ENCODE measurements at places on chromosomes 6 and 20.

DNA sequence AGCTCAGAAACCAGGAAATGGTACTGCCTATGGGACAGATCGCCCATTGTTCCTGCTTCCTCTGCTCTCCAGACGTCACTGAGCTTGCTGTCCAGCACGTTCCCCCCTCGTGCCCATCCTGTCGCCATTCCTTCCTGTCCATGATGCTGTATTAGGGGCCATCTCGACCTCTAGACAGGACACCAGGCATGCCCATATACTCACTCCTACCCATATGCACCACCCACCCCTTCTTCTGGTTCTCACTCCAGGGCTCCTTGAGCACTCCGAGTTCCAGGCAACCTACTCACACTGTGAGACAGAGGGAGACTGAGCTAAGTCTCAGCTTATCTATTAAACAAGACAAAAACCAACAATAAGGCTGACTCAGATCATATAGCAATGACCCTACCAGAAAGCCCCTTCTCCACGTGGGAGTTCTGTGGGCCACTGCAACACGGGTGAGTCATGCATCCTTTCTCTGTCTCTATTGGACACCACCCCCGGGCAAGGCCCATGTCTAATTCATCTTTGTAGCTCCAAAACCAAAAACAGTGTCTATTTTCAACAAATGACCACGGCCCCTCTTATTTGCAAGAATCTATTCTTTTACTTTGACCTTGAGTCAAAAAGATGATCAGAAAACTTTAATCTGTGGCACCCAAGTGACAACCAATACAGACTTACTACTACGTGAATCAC is 65.7 kb downstream of the PSMG4 start:
- peak; percentile 15 for DNase-seq

- DNase-seq = no peak
Observed at GRCh38 chr6:35282472-35282871, 15.1 kb upstream of the DEF6 start.

DNA sequence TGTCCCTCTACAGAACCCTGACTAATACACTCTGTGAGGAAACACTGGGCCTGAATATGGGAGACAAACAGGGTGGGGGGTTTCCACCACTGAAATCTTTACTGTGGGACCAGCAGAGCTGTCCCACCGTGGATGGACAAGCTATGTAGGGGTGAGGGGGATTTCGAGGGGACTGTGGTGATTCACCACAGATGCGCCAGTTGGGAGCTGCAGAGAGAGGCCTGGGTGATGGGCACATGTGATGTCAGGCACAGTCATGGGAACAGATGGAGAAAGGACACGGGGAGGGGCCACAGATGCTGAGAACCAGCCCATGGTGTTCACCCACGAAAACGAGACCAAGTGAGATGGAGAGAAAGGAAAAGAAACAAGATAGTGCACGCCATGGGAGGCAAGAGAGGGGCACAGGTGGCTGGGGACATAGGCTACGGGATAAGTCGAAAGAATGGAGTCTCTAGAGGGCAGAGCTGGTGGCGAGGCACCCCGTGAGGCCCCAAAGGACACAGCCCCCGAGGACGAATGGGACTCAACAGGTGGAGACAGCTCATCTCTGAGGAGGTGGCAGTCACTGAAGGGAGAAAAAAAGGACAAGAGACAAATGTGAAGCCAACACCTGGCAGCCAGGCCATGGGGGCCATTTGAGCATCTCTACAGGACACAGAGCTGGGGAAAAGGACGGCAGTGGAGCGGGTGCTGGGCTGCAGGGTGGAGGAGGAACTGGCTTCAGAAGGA is 10.5 kb upstream of the RAMACL start:
- DNase-seq = no peak

- DNase-seq = no peak
Observed at GRCh38 chr6:126367849-126368248, 27.9 kb downstream of the CENPW start.

- DNase-seq = no peak
Observed at GRCh38 chr20:53371216-53371615, 222.4 kb downstream of the ZNF217 start.

- no peak for DNase-seq
Observed at GRCh38 chr6:133339543-133340384, 98.6 kb downstream of the EYA4 start.

GRCh38 chr6:107179004-107179403 is 63.7 kb upstream of the BEND3 start:
- DNase-seq = no peak

DNA sequence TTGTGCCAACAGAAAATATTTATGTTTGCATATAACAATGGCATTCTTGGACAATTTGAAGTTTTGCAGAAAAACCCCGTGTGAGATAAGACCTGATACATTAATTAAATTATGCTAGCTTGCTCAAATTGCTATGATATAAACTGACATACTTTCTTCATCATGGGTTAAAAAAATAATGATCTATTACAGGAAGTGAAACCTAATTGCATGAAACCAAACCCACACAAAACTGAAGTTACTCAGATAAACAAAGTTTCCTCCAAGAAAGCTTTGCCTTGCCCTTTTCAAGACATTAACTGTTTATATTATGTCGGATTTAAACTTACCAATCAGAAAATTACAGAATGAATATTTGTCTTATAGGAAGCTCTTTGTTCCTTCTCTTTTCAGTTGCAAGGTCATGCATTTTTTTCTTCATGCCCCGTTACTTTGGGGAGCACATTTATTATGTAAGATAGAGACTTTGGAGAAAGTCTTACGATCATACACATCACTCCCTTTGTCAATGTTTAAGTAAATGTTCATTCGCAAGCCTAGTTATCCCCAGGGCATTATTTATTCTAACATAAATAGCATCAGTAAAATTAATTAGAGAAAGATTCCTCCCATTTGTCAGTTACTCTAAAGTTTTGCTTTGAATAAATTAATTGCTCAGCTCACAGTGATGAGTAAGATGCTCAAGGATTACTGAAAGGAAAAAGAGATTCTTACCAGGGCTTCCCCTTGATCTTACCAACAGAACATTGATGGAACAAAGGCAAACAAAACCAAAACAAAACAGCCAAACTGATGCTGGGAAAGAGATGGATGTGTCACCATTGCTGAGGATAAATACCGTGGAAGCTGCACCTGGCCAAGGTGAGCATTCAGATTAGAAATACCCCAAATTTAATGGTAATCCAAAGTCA is 14.8 kb upstream of the TMEM244 start:
- no peak for DNase-seq

GRCh38 chr20:39778847-39779604 is 816.9 kb downstream of the DHX35 start:
- no peak for DNase-seq

- no peak for DNase-seq
Observed at GRCh38 chr6:130020073-130020906, 1.9 kb downstream of the L3MBTL3 start.

- peak; percentile 11 for DNase-seq
Observed at GRCh38 chr6:13573669-13574110, 711 bp upstream of the SIRT5 start.

DNA sequence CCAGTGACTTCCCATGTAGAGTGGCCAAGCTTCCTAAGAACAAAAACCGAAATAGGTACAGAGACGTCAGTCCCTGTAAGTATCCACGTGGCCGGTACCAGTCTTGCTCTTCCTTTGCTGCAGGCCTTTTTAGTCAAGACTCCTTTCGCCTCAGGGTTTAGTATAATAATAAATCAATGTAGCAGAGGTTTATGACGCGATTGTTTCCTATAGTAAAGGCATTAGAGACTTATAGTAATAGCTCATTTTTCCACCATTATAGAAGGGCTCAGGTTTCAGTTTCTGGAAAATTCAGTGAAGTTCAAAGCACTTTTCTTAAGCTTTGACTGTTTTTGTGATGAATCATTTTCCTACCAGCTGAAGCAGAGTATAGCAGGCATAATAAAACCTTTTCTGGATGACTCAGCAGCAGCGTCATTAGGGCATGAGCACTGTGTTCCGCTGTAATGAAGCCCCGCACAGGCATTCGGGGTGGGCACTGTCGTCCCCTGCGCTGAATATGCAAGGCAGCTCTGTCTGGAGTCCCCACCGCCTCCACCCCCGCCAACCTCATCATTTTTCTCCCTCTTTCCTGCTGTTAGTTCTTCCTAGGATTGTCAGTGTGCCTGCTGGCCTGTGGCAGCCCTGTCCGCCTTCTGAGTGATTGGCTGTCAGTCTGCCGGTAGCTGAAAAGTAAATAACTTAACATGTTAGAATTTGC is 51.3 kb downstream of the PTPN1 start:
- peak; percentile 39 for DNase-seq

GRCh38 chr6:166488076-166488685 is 98.3 kb downstream of the RAMACL start:
- DNase-seq = peak; percentile 22

- no peak for DNase-seq
Observed at GRCh38 chr6:1208876-1209275, 103.0 kb upstream of the FOXQ1 start.

- DNase-seq = no peak
Observed at GRCh38 chr6:43781941-43782704, 12.1 kb downstream of the VEGFA start.

- peak; percentile 62 for DNase-seq
Observed at GRCh38 chr20:49608752-49609670, 41.1 kb upstream of the PTGIS start.

DNA sequence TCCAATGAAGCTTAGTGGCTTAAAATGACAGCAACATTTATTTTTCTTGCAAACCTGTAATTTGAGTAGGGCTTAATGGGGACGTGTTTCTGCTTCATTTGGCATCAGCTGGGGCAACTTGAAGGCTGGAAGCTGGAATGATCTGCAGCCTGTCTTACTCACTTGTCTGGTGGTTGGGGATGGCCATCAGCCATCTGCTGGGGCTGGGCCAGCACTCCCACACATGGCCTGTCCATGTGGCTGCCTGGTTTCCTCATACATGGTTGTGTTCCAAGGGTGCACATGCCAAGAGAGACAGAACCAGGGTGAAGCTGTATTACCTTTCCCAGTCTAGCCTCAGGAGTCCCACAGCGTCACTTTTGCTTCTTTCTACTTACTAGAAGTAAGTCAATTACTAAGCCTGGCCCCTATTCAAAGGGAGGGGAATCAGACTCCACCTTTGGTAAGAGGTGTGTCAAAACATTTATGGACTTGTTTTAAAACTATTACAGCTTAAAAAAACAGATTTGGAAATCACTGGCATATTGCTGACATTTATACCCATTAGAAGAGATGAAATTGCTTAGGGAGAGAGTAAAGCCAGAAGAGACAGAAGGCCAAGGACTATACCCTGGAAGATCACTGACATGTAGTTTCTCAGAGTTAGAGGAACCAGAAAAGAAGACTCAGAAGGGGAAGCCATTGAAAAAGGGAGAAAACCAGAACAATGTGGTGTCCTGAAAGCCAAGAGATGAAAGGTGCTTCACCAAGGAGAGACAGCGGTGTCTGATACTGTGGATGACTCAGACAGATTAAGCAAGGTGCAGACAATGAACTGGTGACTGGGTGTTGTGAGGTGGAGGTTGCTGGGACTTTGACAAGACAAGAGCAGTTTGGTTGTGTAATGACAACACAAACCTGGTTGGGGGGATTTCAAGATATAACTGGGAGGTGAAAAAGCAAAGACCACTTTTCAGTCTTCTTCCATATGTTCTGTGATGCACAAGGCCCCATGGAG is 345.2 kb downstream of the GJA1 start:
- no peak for DNase-seq

DNA sequence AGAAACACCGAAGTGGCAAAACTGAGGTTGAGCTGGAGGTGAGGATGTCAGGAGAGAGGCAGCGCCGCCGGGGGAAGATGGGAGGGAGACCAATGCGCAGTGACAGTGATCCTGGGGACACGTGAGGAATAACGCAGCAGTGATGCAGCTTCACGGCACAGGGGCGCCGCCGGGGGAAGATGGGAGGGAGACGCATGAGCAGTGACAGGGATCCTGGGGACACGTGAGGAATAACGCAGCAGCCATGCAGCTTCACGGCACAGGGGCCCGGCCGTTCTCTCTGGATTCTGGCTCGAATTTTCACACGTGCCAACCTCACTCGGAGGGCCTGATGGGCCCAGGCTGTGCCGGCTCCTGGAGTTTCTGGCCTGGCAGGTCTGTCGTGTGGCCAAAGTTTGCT is 94.7 kb downstream of the SMOC2 start:
- DNase-seq = no peak

- DNase-seq = no peak
Observed at GRCh38 chr6:160431791-160432404, 83.7 kb downstream of the SLC22A3 start.

- DNase-seq = no peak
Observed at GRCh38 chr6:15431762-15432483, 186.1 kb downstream of the JARID2 start.

- no peak for DNase-seq
Observed at GRCh38 chr20:19351542-19351941, 139.1 kb downstream of the SLC24A3 start.

DNA sequence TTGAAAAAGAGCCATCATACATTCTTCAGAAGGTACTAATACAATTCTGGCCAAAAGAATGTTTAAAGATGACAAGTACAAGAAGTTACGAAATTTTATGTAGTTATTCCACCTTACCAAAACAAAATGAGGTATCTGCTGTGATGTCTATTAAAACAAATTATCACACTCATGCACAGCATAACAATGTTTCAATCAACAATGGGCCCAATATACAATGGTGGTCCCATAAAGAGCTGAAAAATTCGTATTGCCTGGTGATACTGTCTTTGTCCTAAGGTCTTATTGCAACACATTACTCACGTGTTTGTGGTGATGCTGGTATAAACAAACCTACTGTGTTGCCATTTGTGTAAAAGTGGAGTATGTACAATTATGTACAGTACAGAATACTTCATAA is 3.6 kb upstream of the NUP153 start:
- DNase-seq = no peak
